ENCODE measurements at places on chromosomes 16 and 17.

DNA sequence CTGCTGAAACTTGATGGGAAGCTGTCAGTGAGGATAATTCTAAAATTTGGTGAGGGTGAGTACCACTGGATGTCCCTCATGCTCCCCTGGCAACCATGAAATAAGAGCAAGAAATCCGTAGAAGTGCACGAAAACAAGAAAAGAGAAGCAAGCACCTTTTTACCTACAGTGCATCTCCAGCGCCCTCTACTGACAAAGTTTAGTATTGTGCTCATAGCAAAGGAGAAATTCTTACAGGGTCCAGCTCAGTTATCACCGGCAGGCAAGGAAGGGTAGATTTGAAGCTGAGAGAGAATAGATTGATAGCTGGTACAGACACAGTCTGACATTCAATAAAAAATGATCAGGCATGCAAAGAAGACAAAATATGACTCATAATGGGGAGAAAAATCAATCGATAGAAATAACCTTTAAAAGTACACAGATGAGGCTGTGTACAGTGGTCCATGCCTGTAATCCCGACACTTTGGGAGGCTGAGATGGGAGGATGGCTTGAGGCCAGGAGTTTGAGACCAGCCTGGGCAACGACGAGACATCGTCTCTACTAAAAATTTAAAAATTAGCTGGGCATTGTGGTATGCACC, 28.3 kb upstream of the TEX2 start:
- no peak overlapping the region for H3K27ac ChIP-seq
- no peak overlapping the region for H3K4me3 ChIP-seq

DNA sequence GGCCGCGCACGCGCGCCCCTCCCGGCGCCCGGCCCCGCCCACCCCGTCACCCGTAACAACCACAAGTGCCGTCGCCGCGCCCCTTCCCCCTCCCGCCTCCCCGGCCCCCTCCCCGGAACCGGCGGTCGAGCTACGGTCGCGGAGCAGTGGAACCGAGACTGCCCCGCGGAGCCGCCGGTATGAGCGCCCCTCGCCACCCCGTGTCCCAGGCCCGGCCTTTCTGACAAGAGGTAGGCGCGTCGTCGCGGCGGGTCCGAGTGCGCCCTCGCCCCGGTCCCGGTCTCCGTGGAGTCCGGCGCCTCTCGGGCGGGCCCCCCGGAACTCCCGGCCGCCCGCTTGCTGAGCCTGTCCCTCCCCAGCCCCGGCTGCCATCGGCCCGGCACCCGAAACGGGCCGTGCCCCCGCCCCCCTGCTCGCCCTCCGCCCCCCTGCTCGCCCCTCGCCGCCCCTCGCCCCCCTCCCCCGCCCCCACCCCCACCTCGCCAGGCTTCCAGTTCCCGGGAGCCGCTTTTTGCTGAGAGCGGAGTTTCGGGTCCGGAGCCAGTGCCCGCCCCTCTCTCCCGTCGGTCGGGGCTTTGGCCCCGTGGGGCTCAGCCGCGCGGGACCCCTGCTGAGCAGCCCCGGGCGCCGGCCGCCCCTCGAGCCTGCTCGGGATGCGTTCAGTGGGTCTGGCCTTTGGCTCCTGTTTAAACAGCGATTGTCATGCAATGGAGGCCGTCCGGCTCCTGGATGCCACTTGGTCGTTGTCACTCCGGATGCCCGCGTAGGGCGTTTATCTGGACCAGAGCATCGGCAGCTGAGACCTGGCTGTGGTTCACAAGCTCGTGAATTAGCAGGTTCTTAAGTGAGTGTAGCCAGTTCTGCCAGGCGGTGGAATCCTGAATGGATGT, at the start of gene SEC14L1:
Gene SEC14L1 (plus strand): TSS at position 92 of the 890 bp plus-strand sequence. CDS start 2,628 bp downstream, outside the sequence.
- peaks cover 21% of the 10 kb centered on the region for H3K4me1 ChIP-seq
- DNase-seq, result peak; percentile 39
- H3K36me3 ChIP-seq, result peaks cover 6% of the 10 kb centered on the region
- peak within 1 kb of the TSS; percentile 57 for H3K27ac ChIP-seq
- H3K27me3 ChIP-seq, result no peaks in the 10 kb centered on the region
- H3K4me3 ChIP-seq, result peak within 1 kb of the TSS; percentile 73

- no peak overlapping the region for H3K4me3 ChIP-seq
- no peaks in the 10 kb centered on the region for H3K36me3 ChIP-seq
- DNase-seq, result no peak
- peaks cover 23% of the 10 kb centered on the region for H3K27me3 ChIP-seq
These were observed 154.0 kb downstream of the ZNF423 start for GRCh38 chr16:49701789-49702494.

- no peaks in the 10 kb centered on the region for H3K4me1 ChIP-seq
- peaks cover 80% of the 10 kb centered on the region for H3K36me3 ChIP-seq
- DNase-seq, result no peak
These were observed 3.5 kb downstream of the MED1 start for GRCh38 chr17:39447561-39447960.

GRCh38 chr16:53297477-53297876, 136.8 kb upstream of the RBL2 start:
- DNase-seq, result no peak
- H3K27ac ChIP-seq, result peak overlapping the region; percentile 27
- no peak overlapping the region for H3K4me3 ChIP-seq
- no peaks in the 10 kb centered on the region for H3K27me3 ChIP-seq

DNA sequence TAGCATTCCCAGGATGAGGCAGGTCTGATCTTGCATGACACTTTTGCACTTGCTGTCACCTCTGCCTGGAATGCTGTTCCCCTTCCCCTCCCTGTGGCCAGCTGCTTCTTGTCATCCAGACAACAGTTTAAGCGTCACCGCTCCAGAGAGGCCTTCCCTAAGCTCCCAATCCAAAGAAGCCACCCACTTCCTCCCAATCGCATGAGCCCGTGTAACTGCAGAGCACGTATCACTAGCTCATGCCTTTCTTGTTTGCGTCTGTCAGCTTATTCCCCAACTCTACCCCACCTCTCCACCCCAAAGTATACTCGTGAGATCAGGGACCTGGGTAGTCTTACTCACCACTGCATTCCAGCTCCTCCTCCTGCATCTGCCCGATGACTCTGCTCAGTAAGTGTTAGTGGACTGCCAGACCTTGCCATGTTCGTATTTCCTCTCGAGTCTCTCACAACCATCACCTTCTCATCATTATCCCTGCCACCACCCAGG, 92.8 kb downstream of the GAS7 start:
- H3K36me3 ChIP-seq, result no peaks in the 10 kb centered on the region
- H3K27ac ChIP-seq, result no peak overlapping the region
- H3K4me1 ChIP-seq, result no peaks in the 10 kb centered on the region
- H3K27me3 ChIP-seq, result peaks cover 11% of the 10 kb centered on the region
- no peak overlapping the region for H3K4me3 ChIP-seq
- DNase-seq, result no peak

- H3K27ac ChIP-seq, result peak overlapping the region; percentile 97
- peak; percentile 88 for DNase-seq
- H3K4me3 ChIP-seq, result peak overlapping the region; percentile 64
- peaks cover 21% of the 10 kb centered on the region for H3K36me3 ChIP-seq
These were observed 7.6 kb downstream of the CCDC57 start for GRCh38 chr17:82204831-82205719.

DNA sequence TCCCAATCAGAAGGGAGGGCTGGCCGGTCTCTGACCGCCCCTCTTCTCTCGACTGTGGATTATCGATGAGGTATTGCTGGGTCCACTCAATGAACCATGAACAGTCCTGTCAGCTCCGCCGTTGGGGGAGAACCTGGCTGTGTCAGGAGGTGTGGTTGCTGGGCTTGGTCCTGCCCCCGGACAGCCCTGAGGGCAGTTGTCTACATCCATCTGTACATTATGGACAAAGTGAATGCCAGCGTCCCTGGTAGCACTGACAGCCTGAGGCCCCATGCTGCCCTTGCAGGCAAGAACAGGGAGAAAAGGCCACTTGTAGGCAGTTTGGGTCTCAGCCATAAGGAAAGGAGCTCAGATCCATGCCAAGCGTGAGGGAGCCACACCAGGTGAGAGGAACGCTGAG, 38.9 kb downstream of the ST3GAL2 start:
- H3K27me3 ChIP-seq, result no peaks in the 10 kb centered on the region
- H3K27ac ChIP-seq, result no peak overlapping the region
- peaks cover 21% of the 10 kb centered on the region for H3K4me1 ChIP-seq
- H3K4me3 ChIP-seq, result no peak overlapping the region
- no peak for DNase-seq

DNA sequence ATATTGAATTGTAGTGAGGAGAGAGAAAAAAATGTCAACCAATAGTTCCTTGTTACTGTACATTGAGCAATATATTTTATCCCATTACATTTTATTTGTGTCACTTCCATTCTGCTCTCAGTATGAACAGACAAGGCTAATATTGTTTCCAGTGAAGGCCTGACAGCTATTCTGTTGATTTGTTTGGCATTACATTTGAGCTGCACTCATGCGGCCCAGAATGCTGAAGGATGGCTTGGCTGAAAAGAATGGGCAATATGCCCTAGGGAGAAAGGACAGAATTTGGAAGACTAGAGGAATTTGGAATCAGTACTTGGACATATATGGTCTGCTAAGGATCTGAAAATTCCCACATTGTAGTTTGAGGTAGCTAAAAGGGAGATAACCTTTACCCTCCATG, 1294.4 kb downstream of the CDH8 start:
- no peak for DNase-seq
- no peaks in the 10 kb centered on the region for H3K4me1 ChIP-seq
- H3K27ac ChIP-seq, result no peak overlapping the region
- H3K36me3 ChIP-seq, result no peaks in the 10 kb centered on the region

- H3K4me3 ChIP-seq, result no peak overlapping the region
- H3K27ac ChIP-seq, result no peak overlapping the region
- no peak for DNase-seq
- no peaks in the 10 kb centered on the region for H3K36me3 ChIP-seq
- H3K4me1 ChIP-seq, result no peaks in the 10 kb centered on the region
These were observed 33.0 kb upstream of the CCR7 start for GRCh38 chr17:40598301-40598618.

DNA sequence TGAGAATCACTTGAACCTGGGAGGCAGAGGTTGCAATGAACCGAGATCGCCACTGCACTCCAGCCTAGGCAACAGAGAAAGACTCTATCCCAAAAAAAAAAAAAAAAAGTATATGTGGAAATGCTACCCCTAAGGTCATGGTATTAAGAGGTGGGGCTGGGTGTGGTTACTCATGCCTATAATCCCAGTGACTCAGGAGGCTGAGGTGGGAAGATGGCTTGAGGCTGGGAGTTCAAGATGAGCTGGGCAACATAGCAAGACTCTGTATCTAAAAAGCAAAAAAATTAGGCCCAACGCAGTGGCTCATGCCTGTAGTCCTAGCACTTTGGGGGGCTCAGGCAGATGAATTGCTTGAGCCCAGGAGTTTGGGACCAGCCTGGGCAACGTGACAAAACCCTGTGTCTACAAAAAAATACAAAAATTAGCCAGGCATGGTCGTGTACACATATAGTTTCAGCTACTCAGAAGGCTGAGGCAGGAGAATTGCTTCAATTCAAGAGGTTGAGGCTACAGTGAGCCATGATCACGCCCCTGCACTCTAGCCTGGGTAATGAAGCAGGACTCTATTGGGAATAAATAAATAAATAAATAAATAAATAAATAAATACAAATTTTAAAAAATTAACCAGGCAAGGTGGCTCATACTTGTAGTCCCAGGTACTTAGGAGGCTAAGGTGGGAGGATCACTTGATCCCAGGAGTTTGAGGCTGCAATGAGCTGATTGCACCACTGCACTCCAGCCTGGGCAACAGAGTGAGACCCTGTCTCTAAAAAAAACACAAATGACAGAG, 32.3 kb upstream of the NUFIP2 start:
- peak; percentile 3 for DNase-seq
- no peaks in the 10 kb centered on the region for H3K36me3 ChIP-seq
- H3K27me3 ChIP-seq, result peaks cover 16% of the 10 kb centered on the region
- no peak overlapping the region for H3K4me3 ChIP-seq
- no peak overlapping the region for H3K27ac ChIP-seq

GRCh38 chr17:40474419-40475002, 26.9 kb downstream of the TNS4 start:
- peak overlapping the region; percentile 73 for H3K27ac ChIP-seq
- H3K4me3 ChIP-seq, result no peak overlapping the region
- H3K27me3 ChIP-seq, result no peaks in the 10 kb centered on the region
- peak; percentile 70 for DNase-seq
- peaks cover 43% of the 10 kb centered on the region for H3K4me1 ChIP-seq

DNA sequence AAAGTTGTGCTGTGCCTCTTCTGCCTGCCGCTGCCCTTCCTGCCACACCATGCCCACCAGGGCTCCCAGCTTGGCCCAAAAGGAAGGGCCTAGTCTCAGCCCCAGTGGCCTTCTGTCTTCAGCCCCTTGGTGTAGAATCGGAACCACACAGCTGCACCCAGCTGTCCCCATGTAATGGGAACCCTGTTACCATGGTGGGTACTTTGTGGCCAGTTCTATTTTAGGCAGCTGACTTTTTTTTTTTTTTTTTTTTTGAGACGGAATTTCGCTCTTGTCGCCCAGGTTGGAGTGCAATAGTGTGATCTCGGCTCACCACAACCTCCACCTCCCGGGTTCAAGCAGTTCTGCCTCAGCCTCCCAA, 163.3 kb upstream of the GSE1 start:
- no peaks in the 10 kb centered on the region for H3K4me1 ChIP-seq
- H3K27me3 ChIP-seq, result no peaks in the 10 kb centered on the region
- no peak overlapping the region for H3K4me3 ChIP-seq
- no peak for DNase-seq
- H3K27ac ChIP-seq, result no peak overlapping the region
- H3K36me3 ChIP-seq, result no peaks in the 10 kb centered on the region

DNA sequence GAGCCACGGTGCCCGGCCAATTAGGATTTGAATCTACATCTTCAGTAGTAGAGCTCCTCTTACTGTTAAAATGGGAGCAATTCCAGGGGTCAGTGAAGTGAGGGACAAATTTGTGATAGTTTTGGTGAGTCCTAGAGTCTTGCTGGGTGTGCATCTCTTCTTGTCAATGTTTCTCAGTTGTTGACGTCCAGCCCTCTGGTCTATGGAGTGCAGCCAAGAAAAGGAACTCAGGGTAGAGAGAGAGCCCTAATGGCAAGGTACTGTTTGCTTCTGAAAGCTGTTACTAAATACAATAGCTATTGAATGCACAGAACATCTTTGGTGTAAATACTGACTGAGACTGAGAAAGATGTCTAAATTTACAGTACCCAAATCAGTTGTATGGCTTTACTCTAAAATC, 282.5 kb upstream of the SALL1 start:
- H3K27me3 ChIP-seq, result no peaks in the 10 kb centered on the region
- no peak overlapping the region for H3K4me3 ChIP-seq
- no peak for DNase-seq
- no peak overlapping the region for H3K27ac ChIP-seq
- peaks cover 18% of the 10 kb centered on the region for H3K4me1 ChIP-seq

DNA sequence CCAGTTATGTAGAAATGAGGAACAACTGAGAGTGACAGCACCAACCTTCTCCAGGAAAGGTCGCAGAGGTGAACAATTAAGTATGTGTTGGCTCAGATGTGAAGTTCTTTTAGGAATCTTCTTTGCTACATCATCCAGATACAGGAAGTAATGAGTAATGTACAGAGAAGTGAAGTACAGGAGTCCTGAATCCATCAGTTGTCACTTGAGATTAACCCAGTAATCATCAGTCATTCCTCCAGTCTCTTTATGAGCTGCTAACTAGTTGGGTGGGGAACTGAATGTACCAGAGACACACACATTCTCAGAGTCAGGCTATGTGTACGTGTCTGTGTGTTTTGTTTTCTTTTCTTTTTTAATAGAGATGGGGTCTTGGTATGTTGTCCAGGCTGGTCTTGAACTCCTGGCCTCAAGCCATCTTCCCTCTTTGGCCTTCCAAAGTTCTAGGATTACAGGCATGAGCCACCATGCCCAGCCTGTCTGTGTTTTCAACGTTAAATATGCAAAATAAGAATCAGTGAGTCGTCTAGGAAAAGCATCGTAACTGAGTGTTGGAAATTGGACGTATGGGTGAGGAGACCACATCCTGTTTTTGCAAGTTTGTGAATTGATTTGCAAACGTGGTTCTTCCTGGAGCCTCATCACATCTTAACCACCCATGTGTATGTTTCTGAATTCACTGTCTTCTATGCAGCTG, 19.9 kb downstream of the ZNF200 start:
- H3K27me3 ChIP-seq, result peaks cover 36% of the 10 kb centered on the region
- no peaks in the 10 kb centered on the region for H3K36me3 ChIP-seq
- no peak overlapping the region for H3K4me3 ChIP-seq
- H3K27ac ChIP-seq, result no peak overlapping the region
